Suppressor macrophage (primary cell): ENCODE measurements at places on chromosomes 16 and 17.

- DNase-seq, result no peak
These were observed 72.1 kb upstream of the FA2H start for GRCh38 chr16:74846714-74847113.

GRCh38 chr16:72766506-72766905 lies 281.4 kb downstream of the ZFHX3 start:
- no peak for DNase-seq

GRCh38 chr17:57852092-57852954 lies 2.5 kb upstream of the MRPS23 start:
- DNase-seq, result no peak

DNA sequence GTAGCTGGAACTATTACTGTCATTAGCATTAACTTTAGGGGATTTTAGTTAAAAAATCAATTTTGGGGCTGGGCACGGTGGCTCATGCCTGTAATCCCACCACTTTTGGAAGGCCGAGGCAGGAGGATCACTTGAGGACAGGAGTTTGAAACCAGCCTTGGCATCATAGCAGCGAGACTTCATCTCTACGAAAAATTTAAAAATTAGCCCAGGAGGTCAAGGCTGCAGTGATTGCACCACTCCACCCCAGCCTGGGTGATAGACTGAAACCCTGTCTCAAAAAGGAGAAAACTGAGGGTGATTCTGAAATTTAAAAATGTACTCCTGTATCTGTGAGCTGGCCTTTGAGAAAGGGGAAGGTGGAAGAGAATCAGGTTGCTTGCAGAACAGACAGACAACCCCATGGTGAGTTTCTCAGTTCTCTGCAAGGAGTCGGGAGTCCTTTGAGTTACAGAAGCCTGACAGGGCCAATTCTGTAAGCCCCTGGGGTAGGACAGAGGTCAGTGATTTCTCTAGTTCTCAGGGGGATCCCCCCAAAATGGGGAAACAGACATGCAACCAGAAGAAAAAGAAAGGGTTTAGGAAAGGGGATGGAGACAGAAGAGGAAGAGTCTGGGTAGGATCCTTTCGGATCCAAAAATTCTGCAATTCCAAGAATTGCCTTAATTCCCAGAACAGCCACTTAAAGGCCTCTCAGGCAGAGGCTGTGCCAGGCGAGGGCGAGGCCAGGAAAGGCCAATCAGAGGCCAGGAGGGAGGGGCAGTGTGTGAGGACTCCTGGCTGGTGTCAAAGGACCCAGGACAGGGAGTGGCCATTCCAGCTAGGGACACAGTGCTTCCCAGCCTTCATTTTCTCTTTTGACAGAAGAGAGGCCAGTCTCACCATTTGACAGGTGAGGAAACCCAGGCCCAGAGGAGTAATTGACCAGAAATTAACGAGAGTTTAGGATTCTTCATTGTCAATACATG lies 6.7 kb downstream of the NUPR1 start:
- peak; percentile 42 for DNase-seq

GRCh38 chr16:47519996-47520679 lies 59.0 kb downstream of the PHKB start:
- no peak for DNase-seq

DNA sequence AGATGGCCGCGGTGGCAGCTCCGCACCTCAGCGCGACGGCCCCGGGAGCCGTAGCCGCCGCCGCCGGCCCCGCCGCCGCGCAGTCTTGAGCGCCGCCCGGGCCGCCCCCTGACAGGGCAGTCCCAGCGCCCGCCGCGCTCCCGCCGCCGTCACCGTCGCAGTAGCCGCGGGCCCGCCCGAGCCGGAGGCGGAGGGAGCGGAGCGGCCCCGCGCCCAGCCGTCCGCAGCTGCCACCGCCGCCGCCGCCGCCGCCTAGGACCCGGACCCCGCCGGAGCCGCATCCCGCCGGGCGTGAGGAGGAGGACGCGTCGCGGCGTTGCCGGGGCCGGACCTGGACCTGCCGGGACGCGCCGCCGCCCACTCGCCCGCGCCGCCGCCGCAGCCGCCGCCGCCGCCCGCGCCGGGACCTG lies 218 bp downstream of the TNRC6C start:
- DNase-seq, result no peak

GRCh38 chr17:49616086-49616485 lies 40.4 kb downstream of the NXPH3 start:
- no peak for DNase-seq

DNA sequence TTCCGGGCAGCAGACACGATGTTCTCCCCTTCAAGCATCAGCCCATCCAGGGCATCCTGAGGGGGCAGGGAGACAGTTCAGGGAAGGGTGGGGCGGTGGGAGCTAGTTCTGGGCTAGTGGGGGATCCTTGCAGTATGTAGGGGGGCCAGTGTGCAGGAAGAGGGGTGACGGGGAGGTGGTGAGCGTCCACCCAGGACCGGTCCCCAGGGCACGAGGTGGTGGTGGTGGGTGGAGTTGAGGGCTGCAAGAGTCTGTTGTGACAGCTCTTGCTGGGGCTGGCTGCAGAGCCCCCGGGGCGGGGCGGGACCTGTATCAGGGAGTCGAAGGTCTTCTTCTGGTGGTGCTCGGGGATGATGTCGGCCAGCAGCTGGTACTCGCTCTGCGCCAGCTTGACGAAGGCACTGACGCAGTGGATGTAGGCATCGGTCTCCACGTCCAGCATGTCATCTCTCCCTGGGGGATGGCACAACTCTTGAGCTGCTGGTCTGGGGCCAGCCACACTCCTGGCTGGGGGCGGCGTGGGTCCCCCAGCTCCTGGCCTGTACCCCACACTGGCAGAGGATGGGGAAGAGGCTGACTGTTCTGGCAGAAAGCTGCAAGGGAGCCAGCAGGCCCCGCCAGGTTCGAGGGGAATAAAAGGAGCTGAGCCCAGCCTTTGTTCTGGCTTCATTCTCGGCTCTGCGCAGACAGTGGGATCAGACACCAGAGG lies 10.0 kb downstream of the ZACN start:
- DNase-seq, result no peak

DNA sequence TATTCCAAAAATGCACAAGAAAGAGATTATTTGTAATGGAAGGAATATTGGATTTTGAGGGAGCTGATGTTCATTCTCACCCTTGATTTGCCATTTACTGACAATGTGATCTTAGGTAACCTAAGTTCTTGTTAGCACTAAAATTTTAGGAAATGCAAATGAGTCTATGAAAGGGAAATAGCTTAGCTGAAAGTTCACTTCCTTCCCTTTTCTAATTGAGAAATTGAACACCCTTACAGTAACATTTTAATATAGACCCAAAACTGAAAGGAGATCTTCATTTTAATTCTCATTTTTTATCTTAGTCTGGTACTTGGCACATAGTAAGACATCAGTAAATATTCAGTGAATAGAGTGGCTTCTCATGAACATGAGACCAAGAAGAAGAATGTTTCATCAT lies 10.9 kb upstream of the WSB1 start:
- DNase-seq, result peak; percentile 70

DNA sequence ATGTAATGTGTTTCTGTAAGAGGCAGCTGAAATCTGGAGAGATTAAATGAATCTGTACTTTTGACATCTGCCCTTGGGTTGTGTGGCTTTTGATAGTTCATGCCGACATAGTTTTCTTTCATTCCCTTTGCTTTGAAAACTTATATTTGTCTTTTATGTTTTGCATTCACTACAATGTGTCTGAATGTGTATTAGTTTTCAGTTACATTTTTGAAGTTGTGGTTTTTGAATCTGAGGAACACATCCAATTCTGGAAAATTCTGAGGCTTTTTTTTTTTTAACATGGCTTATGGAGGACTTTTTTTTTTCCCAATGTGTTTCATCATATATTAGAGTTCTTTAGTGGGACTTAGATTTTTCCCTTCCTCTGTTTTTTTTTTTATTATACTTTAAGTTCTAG lies 683.7 kb upstream of the SOX9 start:
- no peak for DNase-seq

DNA sequence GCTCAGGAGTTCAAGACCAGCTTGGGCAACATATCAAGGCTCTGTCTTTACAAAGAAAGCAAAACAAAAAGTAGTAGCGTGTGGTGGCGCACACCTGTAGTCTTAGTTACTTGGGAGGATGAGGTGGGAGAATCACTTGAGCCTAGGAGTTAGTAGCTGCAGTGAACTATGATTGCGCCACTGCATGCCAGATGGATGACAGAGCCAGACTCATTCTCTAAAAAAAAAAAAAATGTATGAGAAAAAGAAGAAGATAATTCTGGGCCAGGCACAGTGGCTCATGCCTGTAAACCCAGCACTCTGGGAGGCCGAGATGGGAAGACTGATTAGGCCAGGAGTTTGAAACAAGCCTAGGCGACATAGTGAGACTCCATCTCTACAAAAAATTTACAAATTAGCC lies 28.5 kb downstream of the STAT5B start:
- DNase-seq, result peak; percentile 47

- peak; percentile 15 for DNase-seq
These were observed 227.6 kb downstream of the UTP18 start for GRCh38 chr17:51487947-51488346.

DNA sequence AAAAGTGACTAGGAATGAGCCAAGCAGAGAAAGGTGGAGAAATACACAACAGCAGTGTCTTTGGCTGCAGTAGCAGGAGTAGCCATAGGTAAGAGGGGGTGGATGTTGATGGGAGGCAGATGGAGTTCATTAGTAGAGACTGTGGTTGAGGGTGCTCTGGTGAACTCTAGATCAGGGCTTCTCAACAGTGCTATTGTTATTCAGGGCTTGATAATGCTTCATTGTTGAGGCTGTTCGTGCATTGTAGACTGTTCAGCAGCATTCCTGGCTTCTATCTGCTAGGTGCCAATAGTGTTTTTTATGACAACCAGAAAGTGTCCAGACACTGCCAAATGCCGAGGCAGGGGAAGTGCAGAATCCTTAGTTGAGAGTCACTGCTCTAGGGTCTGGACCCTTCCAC lies 3.6 kb downstream of the ALKBH5 start:
- DNase-seq, result no peak

GRCh38 chr17:10041287-10041612 lies 136.2 kb upstream of the RCVRN start:
- no peak for DNase-seq

DNA sequence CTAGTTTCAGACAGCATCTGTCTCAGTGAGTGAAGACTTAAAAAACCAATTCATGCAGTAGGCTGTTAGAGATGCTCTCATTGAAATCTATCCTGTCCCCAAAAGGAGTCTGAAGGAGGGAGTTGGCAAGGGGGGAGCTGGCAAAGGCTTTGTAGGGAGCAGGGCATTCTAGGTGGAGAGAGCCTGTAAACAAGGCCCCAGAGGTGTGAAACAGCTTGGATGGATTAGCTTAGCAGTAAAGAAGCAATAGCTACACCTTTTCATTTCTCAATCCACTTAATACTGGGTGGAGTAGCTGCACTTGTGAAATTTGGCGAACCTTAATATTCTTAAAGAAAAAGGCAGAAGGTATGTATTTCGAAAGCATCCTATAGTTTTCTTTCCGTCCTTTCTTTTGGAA lies 61.8 kb downstream of the KSR1 start:
- DNase-seq, result no peak

GRCh38 chr17:69111794-69112193 lies 29.9 kb downstream of the ABCA6 start:
- no peak for DNase-seq

- no peak for DNase-seq
These were observed 5.1 kb downstream of the CALCOCO2 start for GRCh38 chr17:48835971-48836370.

DNA sequence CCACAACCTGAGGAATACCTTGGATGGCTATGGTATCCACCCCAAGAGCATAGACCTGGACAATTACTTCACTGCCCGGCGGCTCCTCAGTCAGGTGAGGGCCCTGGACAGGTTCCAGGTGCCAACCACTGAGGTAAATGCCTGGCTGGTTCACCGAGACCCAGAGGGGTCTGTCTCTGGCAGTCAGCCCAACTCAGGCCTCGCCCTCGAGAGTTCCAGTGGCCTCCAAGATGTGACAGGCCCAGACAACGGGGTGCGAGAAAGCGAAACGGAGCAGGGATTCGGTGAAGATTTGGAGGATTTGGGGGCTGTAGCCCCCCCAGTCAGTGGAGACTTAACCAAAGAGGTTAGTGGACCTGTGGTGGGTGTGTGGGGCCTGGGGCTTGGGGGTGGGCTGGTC lies 3.1 kb downstream of the NFE2L1 start:
- no peak for DNase-seq

GRCh38 chr16:19559242-19559910 lies 3.9 kb downstream of the VPS35L start:
- DNase-seq, result peak; percentile 72

- DNase-seq, result no peak
These were observed 34.4 kb downstream of the CREBBP start for GRCh38 chr16:3846087-3846486.

DNA sequence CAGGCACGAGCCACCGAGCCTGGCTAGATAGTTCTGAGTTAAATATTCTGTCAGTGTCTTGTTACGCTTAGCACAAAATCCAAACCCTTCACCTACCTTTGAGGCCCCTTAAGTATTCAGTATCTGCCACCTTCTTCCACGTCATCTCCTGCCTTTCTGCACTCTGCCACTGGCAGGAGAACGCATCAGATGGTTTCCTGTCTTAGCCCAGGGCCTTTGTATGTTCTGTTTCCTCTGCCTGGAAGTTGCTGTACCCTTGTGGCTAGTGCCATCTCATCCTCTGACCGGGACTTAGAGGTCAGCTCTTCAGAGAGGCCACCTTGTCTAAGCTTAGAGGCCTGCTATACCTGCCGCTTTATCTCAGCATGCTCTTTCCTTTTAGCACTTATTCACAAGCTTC lies 67.5 kb upstream of the LGALS9 start:
- no peak for DNase-seq

- DNase-seq, result no peak
These were observed 4.6 kb upstream of the STAC2 start for GRCh38 chr17:39230361-39230760.

DNA sequence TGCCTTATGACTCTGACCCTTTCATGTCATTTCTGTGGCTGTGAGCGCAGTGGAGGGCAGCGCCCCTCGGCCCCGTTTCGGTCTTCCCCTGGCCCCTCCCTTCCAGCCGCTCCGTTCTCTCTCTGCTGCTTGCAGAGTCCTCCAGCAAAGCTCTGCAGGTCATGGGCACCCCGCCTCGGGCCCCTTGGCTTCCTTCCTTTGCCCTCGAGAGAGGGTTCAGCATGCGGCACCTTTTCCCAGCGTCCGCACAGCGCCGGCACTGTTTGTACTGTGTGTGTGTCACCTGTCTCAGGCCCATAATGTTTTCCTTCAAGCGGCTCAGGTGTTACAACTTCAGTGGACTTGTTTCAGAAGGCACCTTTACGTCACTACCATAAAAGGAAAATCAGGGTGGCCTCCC lies 98.5 kb downstream of the RAP1GAP2 start:
- no peak for DNase-seq

DNA sequence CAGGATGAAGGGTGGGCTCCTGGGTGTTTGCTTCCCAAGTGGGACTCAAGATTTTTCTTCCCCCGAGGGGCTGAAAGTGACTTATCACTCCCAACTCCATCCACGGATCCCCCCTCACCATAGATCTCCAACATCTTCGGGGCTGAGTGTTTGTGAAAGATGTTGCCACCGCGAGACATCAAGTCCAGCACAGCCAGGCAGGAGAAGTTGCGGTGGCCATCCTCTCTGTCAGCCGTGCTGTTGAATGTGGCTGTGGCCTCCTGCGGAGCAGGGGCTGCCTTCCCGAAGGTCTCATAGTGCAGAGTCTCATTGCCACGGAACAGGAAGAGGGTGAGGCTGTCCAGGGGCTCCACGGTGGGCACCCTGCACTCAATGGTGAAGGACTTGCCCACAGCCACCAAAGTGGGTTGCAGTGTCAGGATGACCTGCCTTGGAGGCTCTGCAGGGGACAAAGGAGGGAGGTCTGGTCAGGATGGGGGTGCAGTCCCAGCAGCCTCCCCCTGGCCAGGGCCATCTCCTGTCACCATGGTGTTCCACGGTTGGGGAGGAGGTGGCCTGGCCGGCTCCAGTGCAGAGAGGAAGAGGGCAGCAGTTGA lies 5.5 kb downstream of the PRR29 start:
- no peak for DNase-seq
